Heart left ventricle (tissue), 16 donors: ENCODE measurements at places on chromosomes 5 and 9.

- DNase-seq = no peak
Measured at GRCh38 chr5:92907938-92908606, 672.9 kb downstream of the NR2F1-AS1 start.

- DNase-seq = no peak
Measured at GRCh38 chr9:69985971-69986370, 57.7 kb upstream of the MAMDC2 start.

GRCh38 chr9:72952914-72953313 lies at the start of gene ALDH1A1:
ALDH1A1 (minus strand) TSS chr9:72953053; CDS start chr9:72953000, 53 bp downstream.
- DNase-seq = no peak

GRCh38 chr9:19994296-19994695 lies 205.5 kb upstream of the SLC24A2 start:
- DNase-seq = no peak

GRCh38 chr5:161150441-161150988 lies 298.5 kb upstream of the ATP10B start:
- no peak for DNase-seq

GRCh38 chr5:76675364-76675763 lies 40.6 kb upstream of the F2R start:
- no peak for DNase-seq

- DNase-seq = no peak
Measured at GRCh38 chr9:89410641-89411350, 87.1 kb downstream of the SEMA4D start.

GRCh38 chr5:171624396-171624795 lies 161.2 kb upstream of the SMIM23 start:
- DNase-seq = no peak

DNA sequence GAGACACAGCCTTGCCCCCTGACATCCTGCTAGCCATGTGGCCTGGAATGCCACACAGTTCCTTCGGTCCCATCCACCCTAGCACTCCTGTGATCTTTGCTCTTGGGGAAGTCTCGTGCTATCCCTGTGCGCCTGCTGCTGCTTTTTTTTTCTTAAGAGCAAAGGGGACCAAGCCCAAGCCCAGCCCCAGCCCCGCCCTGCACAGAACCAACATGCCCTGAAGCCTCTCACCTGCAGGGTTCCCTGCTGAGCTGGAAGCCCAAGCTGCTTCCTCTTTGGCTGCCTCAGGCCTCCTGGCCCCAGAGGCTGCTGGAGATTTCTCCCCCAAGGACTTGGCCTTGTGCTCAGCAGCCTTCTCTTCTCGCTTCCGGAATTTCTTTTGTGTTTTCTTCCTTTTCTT lies 1.8 kb downstream of the SURF6 start:
- no peak for DNase-seq

GRCh38 chr9:136613824-136614371 lies 48.8 kb upstream of the EGFL7 start:
- no peak for DNase-seq

- DNase-seq = no peak
Measured at GRCh38 chr5:109062664-109063063, 315.0 kb downstream of the FER start.

DNA sequence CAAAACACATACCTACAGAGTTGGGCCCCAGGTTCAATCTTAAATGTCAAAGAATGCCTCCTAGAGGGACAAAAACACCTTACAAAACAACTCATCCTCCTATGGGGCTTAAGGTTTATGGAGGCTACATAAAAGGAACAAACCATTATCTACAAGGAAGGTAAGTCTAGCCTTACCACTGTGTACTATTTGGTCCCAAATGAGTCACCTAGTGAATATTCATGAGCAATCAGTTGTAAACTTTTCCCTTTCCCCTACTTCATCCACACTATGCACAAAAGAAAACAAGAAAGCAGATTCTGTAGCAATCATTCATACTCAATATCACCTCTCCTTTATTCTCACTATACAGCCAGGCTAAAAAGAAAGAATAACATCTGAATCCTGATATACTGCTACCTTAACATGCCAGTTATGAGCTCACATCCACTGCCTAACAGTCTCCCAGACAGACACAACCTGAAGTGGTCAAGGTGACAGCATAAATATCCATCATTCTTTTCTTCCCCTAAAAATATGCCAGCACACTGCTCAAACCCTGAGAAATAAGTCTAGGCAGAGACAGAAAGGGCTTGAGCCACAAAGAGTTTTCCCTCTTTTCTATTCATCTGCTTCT lies 6.2 kb downstream of the OXCT1 start:
- no peak for DNase-seq

- DNase-seq = no peak
Measured at GRCh38 chr5:134547579-134547978, 22.1 kb downstream of the JADE2 start.

DNA sequence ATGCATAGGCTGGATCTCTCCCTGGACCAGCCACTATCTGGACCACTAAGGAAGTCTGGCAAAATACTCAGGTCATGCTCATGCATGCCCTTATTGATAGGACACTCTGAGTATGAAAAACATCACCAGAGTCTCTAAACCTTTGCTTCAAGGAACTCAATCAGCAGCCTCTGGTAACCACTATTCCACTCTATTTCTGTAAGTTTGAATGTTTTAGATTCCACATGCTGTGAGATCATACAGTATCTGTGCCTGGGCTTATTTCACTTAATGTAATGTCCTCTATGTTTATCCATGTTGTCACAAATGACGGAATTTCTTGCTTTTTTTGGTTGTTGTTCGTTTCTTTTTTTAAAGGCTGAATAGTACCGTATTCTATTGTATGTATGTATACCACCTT lies 68.3 kb downstream of the TARS1 start:
- DNase-seq = no peak

- DNase-seq = no peak
Measured at GRCh38 chr9:33638391-33638915, 114.4 kb downstream of the ANKRD18B start.

DNA sequence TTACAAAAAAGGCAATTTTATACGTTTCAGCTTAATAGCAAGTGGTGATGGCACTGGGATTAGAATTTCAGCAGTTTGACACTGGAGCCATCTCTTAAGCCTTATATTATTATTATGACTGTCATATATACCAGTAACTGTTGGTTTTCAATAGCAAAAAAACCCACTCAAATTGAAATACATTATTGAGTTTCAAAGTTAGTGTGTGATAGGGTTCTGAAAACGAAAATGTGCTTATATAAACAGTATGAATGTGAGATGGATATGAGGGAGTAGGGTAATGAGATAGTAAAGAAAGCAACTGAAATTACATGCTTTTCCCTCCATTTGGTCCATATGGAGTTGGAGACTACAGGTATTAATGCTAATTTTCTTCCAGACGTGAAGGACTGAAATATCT lies 68.6 kb upstream of the ACTBL2 start:
- no peak for DNase-seq

DNA sequence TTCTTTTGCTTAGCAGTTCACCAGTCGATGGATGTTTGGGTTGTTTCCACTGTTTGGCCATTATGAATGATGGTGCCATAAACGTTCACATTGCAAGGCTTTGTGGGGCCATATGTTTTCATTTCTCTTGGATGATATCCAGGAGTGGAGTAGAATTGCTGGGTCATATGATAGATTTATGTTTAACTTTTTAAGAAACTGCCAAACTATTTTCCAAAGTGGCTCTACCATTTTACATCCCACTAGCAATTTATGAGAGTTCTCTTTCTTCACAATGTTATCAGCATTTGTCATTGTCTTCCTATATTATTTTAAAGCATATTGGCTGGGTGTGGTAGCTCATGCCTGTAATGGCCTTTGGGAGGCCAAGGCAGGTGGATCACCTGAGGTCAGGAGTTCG lies 5.2 kb downstream of the GPR107 start:
- DNase-seq = no peak
